ENCODE measurements at places on chromosomes 2 and 18. TPM values are rescaled to one million over a fixed set of nuclear protein-coding genes. Genes with fewer than 3 reads are reported as not detected.

Gene HADHB
- 68.1 TPM for total RNA-seq

Gene KLHL29
- 39.8 TPM for total RNA-seq

Gene CHST10
- total RNA-seq, result 12.5 TPM

Gene PTPRN
- not detected for total RNA-seq

Gene TEKT4
- total RNA-seq, result not detected

Gene PJVK
- 7.5 TPM for total RNA-seq

Gene DSG1
- not detected for total RNA-seq

Gene DNAH7
- total RNA-seq, result 4.2 TPM

Gene CCDC85A
- total RNA-seq, result 12.2 TPM

Gene COL4A3
- total RNA-seq, result 8.6 TPM

Gene IL1RL2
- total RNA-seq, result 0.30 TPM

Gene RUFY4
- total RNA-seq, result not detected

Gene CRYGD
- total RNA-seq, result not detected

Gene TSPYL6
- not detected for total RNA-seq

Gene SLC14A1
- total RNA-seq, result 0.60 TPM

Gene CASP10
- 9.6 TPM for total RNA-seq

Gene PROKR1
- total RNA-seq, result not detected

Gene HAUS1
- 37.3 TPM for total RNA-seq

Gene ERFE
- not detected for total RNA-seq

Gene TUBA4B
- total RNA-seq, result not detected

Gene CD8B2
- not detected for total RNA-seq

Gene EVX2
- not detected for total RNA-seq

Gene LYG1
- 2.7 TPM for total RNA-seq

Gene C2orf66
- not detected for total RNA-seq

Gene RAPGEF4
- total RNA-seq, result 5.2 TPM

Gene MYOM1
- 8.1 TPM for total RNA-seq

Gene HIBCH
- total RNA-seq, result 15.9 TPM

Gene ABCG5
- total RNA-seq, result not detected

Gene TRIM54
- 0.78 TPM for total RNA-seq

Gene GAD1
- not detected for total RNA-seq

Gene ARHGAP25
- total RNA-seq, result 4.3 TPM

Gene SGPP2
- not detected for total RNA-seq

Gene RSAD2
- total RNA-seq, result 6.3 TPM

Gene SERPINB10
- total RNA-seq, result 0.22 TPM

Gene TTR
- not detected for total RNA-seq

Gene TFCP2L1
- 0.22 TPM for total RNA-seq

Gene EGR4
- total RNA-seq, result not detected

Gene UNC50
- 64.9 TPM for total RNA-seq

Gene NR4A2
- total RNA-seq, result 31.5 TPM

Gene INO80D
- total RNA-seq, result 24.3 TPM

Gene SP9
- total RNA-seq, result not detected

Gene ABCB6
- total RNA-seq, result 37.9 TPM

Gene RETREG2
- 54.6 TPM for total RNA-seq

Gene SERPINB4
- not detected for total RNA-seq

Gene TGFA
- total RNA-seq, result 8.2 TPM

Gene ASXL3
- 6.5 TPM for total RNA-seq

Gene MYO1B
- 44.4 TPM for total RNA-seq

Gene CHPF
- 54.2 TPM for total RNA-seq

Gene RTKN
- 83.4 TPM for total RNA-seq

Gene RBM44
- total RNA-seq, result 0.30 TPM

Gene PHOSPHO2
- 17.3 TPM for total RNA-seq

Measured in tibial nerve (tissue), 4 donors.